Jurkat, Clone E6-1 (cell line): ENCODE measurements at places on chromosomes 11 and 22.

GRCh38 chr11:69614085-69614484 lies 26.9 kb upstream of the CCND1 start:
- DNase-seq: no peak

GRCh38 chr11:67290801-67291200 lies 1.7 kb downstream of the ANKRD13D start:
- no peak for DNase-seq

- no peak for DNase-seq
Measured at GRCh38 chr11:79198898-79199250, 242.0 kb downstream of the TENM4 start.

DNA sequence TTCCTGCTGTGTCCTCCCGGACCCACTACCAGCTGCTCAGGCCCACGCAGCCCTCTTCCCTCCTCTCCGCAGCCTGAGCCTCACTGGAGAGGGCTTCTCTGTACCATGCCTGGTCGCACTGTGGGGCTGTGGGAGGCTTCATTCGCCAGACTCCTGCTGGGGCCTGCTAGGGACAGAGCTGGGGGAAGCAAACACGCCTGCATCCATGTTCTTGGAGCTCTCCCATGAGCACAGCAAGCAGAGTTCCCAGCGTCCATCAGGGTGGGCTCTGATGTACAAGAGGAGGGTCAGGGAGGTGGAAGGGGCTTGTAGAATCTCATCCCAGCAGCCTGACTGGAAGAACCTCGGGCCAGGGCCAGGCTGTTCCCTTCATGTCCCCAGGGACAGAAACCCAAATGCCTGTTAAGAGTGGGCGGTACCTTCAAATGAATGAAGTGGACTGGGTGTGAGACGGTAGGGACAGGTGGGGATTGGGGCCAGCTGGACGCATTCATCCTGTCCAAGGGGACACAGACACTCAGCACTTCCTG lies 59.9 kb downstream of the MPPED1 start:
- no peak for DNase-seq

DNA sequence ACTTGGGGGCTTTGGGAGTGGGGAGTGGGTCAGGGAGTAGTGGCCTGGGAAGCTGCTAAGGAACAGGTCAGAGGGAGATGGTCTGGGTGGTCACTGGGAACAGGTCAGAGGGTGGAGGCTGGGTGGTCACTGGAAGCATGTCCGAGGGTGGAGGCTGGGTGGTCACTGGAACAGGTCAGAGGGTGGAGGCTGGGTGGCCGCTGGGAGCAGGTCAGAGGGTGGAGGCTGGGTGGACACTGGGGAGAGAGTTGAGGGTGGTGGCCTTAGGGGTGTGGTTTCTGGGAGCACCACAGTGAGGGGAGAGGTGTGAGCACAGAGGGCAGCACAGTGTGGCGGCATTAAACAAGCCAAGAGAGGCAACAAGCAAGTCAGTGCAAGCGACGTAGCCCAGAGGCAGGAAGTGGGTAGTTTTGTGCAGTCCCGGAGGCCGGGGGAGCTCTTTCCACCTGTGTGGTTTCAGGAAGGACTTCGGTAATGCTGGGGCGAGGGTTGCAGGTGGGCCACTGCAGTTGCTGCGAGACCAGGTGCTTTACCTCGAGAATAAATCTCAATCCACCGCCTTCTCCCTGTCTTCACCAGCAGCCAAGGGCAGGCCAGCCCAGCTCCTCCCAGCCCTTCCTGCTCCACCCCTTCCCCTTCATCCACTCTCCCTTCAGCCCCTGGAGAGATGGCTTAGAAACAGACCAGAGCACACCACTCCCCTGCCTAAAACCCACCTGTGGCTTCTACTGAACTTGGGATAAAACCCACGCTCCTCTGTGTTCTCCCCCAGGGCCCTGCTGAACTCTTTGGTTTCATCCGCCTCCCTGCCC lies 3.2 kb upstream of the CACNA1I start:
- DNase-seq: peak; percentile 86

DNA sequence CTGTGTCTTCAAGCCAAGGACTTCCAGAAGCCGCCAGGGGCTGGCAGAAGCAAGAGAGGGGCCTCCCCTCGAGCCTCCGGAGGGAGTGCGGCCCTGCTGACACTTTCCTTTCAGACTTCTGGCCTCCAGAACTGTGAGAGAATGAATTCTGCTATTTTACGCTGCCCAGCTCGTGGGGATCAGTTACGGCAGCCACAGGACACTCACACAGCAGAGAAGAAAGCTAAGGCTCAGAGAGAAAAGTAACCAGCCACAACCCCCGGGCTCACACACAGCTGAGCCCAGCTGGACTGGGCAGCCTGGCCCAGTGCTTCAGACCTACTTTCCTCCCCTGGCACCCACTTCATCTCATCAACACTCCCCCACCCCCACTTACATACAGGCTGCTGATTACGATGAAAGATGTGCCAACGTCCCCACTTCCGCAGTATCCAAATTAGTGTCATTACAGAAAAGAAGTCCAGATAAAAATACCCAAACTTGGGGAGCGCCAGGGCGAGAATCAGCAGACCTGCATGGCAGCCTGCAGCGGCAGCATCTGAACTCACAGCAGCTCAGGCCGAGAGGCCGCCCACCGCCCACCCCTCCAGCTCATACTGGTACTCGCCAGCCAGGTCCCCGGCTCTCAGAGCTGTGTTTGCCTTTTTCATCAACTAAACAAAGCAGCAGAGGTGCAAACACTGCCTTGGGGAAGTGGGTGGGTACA lies 15.3 kb downstream of the PHF21B start:
- DNase-seq: no peak
